ENCODE measurements at places on chromosomes 11 and 22.

DNA sequence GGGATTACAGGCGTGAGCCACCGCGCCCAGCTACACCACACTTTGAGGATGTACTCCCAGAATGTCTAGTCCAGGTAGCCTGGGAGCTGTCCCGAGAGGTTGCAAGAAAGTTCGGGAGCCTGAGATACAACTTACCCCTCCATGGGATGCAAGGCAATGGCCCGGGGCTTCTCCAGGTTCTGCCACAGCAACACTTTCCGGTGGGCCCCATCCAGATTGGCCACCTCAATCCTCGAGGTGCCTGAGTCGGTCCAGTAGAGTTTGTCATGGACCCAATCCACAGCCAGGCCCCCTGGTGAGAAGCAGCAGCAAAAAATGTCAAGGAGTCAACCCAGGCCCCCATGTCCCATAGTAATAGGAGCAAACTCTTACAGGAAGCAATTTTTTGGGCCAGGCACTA, 25.5 kb downstream of the LRP4 start:
- DNase-seq = no peak

GRCh38 chr11:29755474-29755873, 261.4 kb downstream of the KCNA4 start:
- DNase-seq = no peak

DNA sequence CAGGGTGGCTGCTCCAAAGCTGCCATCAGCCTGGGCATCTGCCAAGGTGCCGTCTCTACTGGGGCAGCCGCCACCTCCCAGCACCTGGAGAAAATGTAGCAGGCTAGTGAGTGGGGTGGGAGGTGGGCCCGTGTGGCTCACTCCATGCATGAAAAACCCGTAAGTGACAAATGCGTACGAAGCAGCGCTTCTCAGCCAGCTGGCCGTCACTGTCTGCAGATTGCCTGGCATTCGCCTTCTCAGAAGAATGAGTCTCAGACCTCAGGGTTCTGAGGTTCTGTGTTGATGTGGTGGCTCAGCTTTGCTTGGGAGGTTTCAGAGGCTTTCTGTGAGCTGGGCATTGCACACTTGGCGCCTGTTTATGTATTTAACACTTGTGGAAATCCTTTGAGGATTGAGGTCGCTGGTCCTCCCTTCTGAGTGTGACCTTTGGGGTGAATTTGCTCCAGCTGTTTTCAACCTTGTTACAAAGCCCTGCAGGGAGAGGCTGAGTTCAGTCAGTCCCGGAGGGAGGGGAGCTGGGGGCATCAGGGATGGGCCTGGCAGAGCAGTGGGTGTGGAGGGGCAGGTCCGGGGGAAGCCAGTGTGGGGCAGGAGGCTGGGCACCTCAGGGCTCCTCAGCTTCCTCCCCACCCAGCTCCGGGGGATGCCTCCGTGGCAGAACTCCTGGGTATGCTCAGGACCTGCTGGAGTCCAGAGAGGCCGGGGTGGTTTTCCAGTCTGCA, 977.0 kb downstream of the TBC1D22A start:
- no peak for DNase-seq

DNA sequence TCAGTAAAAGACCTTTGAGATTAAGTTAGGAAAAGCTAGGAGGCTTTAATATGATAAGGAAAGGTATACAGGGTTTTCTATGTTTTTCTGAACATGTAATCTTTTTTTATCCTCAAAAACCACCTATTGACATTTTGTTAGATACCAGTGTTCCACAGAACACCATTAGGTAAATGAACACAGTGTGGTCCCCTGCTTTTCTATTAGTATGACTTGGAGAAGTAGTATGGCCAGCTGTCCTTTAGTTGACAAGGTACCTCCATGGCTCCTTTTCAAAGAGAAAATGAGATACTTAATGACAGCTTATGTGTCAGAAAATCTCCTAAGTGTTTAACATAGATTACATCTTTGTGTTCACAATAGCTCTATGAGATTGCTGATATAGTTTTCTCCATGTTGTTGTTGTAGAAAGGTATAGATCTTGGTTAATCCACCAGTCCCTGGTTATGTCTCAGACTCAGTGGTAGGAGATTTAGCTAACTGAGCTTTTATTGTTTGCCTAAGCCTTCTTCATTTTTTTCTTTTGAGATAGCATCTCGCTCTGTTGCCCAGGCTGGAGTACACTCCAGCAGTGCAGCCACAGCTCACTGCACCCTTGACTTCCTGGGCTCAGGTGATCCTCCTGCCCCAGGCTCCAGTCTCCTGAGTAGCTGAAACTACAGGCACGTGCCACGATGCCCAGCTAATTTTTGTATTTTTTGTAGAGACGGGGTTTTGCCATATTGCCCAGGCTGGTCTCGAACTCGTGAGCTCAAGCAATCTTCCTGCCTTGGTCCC, 46.0 kb downstream of the STIM1 start:
- DNase-seq = no peak

DNA sequence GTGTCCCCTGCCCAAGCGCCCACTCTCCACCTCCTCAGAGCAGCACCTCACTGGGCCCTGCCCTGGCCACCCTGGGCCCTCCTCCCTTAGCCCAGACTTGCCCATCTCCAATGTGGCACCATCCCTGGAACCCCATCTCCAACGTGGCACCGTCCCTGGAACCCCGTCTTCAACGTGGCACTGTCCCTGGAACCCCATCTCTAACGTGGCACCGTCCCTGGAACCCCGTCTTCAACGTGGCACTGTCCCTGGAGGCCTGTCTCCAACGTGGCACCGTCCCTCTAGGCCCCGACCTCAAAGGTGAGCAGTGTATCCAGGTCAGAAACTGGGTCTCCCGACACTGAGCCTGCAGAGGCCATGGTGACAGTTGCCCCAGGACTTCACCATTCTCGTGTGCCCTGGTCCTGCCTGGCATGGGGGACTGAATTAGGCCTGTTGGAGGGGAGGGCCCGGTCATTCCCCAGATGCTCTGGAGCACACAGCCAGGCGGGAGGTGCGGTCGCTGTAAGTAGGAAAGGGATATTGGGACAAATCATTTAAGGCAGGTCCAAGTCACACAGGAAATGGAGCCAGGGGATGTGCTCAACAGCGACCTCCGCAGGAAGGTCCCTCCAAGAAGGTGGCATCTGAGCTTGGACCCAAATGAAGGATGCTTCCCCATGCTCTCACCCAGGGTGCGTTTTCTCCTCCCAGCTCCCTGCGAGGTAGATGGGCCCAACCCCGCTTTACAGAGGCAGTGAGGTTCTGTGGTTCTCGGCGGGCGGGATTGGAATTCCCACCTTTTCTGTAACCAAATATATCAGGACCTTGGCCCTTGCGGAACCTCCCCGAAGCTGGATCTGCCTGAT, 2.4 kb upstream of the CTSD start:
- DNase-seq = no peak

- no peak for DNase-seq
Measured at GRCh38 chr11:9625162-9625561, 38.7 kb upstream of the SWAP70 start.

- DNase-seq = no peak
Measured at GRCh38 chr11:29087200-29087812, 929.5 kb downstream of the KCNA4 start.

- DNase-seq = no peak
Measured at GRCh38 chr11:2587976-2588748, 111.6 kb downstream of the KCNQ1OT1 start.

- no peak for DNase-seq
Measured at GRCh38 chr11:20715464-20715863, 46.1 kb downstream of the NELL1 start.

GRCh38 chr22:20438678-20439492, 1.3 kb upstream of the SCARF2 start:
- no peak for DNase-seq

DNA sequence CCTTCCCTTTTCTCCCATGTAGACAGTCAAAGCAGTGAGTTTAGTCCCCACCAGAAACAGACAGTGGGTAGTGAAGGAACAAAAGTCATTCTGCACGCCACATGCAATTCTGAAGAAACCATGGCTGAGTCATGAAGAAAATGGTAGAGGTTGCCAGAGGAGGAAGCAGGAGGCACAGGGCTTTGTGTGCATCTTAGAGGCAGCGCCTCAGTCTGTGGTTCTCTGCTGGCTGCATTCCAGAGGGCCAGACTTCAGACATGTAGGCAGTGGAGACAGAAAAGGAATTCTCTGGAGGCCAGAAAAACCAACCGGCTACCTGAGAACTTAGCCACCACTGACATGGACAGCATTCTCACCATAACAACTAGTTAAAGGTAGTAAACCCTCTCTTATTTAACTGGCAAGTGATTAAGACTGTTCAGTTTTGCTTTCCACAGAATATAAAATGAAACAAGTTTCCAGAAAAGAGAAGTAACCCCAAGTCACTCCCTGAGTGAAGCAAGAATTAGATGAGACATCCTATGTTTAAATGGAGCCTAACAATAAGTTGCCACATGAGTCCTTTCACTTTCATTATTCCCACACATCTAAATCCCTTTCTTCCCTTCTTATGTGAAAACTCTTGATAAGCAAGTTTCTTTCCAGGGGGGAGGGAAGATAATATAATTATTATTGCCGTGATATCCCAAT, 556.1 kb downstream of the SOX6 start:
- DNase-seq = no peak

DNA sequence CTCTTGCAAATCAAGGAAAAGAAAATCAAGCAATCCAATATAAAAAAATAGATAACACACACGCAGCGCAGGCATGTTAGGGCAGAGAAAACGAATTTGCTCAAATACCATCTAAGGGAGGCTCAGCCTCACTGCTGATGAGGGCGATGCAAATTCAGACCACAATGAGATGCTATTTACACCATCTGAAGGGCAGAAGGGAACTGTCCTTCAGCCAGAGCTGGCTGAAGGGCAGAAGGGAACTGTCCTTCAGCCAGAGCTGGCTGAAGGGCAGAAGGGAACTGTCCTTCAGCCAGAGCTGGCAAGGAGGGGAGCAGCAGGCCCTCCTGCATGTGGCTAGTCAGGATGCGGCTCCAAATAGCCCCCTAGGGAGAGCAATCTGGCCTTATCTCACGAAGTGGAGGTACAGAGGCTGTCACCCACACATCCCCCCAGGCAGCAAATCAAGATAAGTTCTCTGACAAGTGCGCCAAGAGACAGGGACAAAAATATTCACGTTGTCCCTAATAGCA, 7.6 kb upstream of the SLC39A13 start:
- DNase-seq = no peak

- DNase-seq = peak; percentile 48
Measured at GRCh38 chr11:11155962-11156815, 196.9 kb downstream of the CSNK2A3 start.

DNA sequence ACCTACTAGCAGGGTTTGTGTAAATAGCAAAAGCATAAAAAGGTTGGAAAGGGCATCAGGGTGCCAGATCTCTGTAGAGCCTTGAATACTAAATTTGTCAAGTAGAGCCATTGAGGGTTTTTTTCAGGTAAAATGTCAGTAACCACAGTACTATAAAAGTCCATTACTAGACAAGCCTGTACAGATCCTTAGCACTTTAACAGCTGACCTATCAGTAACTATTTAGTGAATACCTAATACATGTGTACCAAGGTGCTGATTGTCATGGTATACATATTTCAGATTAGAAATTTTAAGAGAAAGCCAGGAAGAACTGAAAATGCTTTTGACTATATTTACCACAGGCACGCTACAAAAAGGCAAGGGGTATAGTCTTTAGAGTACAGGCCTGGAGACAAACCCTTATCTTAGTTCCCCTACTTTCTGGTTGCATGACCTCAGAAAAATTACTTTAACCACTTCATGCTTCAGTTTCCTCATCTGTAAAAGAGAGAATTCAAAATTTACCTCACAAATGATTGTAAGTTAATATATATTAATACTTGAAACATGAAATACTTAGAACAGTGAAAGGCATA, 57.9 kb downstream of the RAB38 start:
- no peak for DNase-seq

GRCh38 chr11:68142028-68142412, 20.8 kb upstream of the CHKA start:
- no peak for DNase-seq

- DNase-seq = no peak
Measured at GRCh38 chr11:62721994-62722393, 5.3 kb downstream of the HNRNPUL2 start.

DNA sequence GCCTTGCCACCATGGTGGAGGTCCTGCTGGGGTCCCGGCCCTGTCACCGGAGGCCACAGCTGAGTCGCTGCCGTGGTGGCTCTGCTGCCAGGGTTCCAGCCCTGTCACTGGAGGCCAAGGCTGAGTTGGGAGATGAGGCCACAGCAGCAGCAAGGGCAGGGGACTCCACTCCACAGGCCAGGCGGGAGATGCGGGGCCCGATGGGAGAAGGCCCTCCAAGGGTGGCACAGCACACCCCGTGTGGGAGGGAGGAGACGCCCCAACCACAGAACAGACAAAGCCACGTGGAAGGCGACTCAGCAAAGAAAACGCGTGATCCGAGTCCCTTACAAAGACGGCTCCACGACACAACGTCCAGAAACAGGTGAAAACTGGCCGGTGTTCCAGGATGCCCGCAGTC, 159.3 kb downstream of the BRD1 start:
- no peak for DNase-seq

DNA sequence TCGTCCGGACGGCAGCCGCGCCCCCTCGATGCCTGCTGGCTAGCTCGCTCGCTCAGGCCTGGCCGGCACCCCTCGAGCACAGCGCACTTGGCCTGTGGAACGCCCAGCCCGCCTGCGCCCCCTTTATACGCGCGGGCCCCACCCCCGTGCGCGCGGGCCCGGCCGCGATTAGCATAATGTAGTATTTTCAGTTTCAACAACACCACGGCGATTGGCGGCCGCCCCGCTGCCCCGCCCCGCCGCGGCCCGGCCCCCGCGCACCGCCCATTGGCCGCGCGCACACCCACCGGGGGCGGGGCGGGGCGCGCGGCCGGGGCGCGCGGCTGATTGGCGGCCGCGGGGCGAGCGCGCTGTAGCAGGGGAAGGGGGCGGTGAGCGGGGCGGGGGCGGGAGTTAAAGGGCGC, at the start of gene CDKN1C:
TSS of gene CDKN1C (minus strand) at position 98 of the 404 bp plus-strand sequence. CDS start 319 bp downstream, outside the sequence.
- peak; percentile 77 for DNase-seq

DNA sequence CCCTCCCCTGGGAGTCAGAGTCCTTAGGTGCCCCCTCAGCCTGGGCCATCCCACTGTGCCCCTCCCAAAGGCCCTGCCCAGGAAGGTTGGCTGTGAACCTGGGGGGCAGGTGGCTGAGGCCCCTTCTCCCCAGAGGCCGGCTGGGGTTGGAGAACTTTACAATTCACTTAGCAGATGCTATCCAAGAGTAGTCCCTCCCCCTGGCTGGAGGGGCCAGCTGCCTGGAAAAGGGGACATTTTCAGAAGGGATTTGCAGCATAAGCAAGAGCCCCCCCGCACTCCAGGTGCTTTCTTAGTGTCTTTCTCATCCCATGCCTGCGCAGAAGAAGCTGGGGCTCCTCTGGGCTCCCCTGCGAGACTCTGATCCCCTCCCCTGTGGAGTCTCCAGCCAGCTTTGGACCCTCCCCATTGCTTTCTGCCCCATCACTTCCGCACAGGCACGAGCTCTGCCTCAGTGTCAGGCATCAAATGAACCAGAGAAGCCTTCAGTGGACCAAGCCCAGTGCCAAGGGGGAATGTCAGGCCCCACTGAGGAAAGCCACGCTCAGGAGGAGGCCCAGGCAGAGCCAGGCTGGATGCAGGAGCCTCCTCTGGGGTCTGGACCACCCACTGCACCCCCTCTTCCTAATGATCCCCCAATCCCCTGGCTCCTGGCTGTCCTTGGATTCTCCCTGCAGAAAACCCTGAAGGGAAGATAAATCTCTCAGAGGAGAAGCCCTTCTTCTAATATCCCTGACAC, 3.7 kb downstream of the SSTR3 start:
- DNase-seq = no peak

All from T-helper 9 cell (primary cell).